CD4-positive, alpha-beta T cell (primary cell): ENCODE measurements at places on chromosomes 1 and 21. TPM values are rescaled to one million over a fixed set of nuclear protein-coding genes. Genes with fewer than 3 reads are reported as not detected.

The SMPDL3B gene
- total RNA-seq = not detected

The ZNF593OS gene
- not detected for total RNA-seq

The RIMS3 gene
- 0.99 TPM for total RNA-seq

The OXCT2 gene
- total RNA-seq = not detected

The ALG14 gene
- total RNA-seq = 0.08 TPM

The C4BPA gene
- not detected for total RNA-seq

The RHD gene
- total RNA-seq = not detected

The DCST1 gene
- 0.33 TPM for total RNA-seq

The XKR8 gene
- total RNA-seq = 5.5 TPM

The MIXL1 gene
- not detected for total RNA-seq

The C1QTNF12 gene
- total RNA-seq = 4.8 TPM

The SLC44A3 gene
- 0.36 TPM for total RNA-seq

The CXADR gene
- total RNA-seq = 0.53 TPM

The PNRC2 gene
- 172 TPM for total RNA-seq

The FCGR3B gene
- total RNA-seq = not detected

The TBX19 gene
- total RNA-seq = 1.8 TPM

The EPHA8 gene
- not detected for total RNA-seq

The AMIGO1 gene
- 16.9 TPM for total RNA-seq

The C1orf35 gene
- total RNA-seq = 40.3 TPM

The CLEC20A gene
- total RNA-seq = not detected

The TMOD4 gene
- total RNA-seq = not detected

The ODR4 gene
- total RNA-seq = 21.3 TPM

The WDR64 gene
- 0.67 TPM for total RNA-seq

The TRIM63 gene
- total RNA-seq = not detected

The PLA2G2F gene
- not detected for total RNA-seq

The PDE4B gene
- 159 TPM for total RNA-seq

The CA14 gene
- total RNA-seq = not detected

The CHI3L2 gene
- 15.7 TPM for total RNA-seq

The UROD gene
- 42.4 TPM for total RNA-seq

The LYPLA2 gene
- total RNA-seq = 37.7 TPM

The CITED4 gene
- 51.6 TPM for total RNA-seq

The PKLR gene
- not detected for total RNA-seq

The CD1B gene
- not detected for total RNA-seq

The LENEP gene
- not detected for total RNA-seq

The SLAMF9 gene
- not detected for total RNA-seq

The SLAMF6 gene
- 6.3 TPM for total RNA-seq

The MYBPH gene
- not detected for total RNA-seq
